ENCODE measurements at places on chromosomes 3 and 15.

- DNase-seq = no peak
These were observed 279.8 kb downstream of the FOXP1 start for GRCh38 chr3:71303627-71304200.

DNA sequence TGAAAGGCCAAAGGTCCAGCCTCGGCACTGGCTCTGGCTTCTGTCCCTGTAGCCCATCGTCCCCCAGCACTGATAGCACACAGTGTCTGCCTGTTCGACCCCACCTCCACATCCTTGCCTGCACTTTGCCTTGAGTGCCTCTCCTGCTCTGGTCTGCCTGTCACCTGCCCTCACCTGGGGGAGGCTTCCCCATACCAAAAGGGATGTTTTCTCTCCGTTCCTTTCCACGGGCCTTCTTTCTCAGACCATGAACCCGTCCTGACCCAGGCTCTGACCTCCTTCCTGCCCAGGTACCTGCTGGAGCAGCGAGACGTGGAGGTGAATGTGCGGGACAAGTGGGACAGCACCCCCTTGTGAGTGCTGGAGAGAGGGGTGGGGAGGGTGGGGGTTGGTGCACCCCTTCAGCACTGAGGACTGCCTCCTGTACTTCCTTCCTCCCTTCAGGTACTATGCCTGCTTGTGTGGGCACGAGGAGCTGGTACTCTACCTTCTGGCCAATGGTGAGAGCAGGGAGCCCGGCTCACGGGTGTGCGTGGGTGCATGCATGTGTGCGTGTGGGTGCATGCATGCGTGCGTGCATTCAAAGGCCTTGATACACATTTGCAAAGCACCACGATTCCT lies 1.5 kb downstream of the ABTB1 start:
- DNase-seq = no peak

DNA sequence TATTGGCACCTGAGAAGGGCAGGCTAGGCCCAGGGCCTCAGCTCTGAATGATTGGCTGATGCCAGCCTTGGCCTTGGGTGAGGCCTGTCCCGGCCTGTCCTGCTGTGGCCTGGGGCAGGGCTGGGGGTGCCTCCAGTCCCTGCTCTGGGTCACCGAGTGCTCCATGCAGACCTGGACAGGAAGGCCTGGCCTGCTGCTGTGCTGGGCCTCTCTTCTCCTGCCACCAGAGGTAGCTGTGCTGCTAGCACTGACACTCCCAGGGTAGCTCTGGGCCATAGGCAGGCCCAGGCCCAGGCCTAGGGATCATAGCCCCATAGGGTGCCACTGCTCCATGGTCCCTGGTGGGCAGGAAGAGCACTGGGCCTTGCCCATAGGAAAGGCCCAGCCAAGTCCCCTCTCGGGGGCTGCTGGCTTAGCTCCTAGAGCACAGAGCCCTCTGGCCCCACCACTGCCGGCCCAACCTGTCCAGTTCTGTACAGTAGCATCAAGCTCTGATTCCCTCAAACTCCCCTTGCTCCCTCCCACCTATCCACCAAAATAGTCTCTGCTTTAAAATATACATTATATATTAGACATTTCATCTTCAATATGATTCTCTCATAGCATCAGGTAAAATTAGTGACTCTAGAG lies 18.2 kb downstream of the ABTB1 start:
- no peak for DNase-seq

GRCh38 chr3:24850245-24850644 lies 355.6 kb upstream of the THRB start:
- DNase-seq = no peak

- no peak for DNase-seq
These were observed 6.5 kb upstream of the ETV5 start for GRCh38 chr3:186115239-186115996.

DNA sequence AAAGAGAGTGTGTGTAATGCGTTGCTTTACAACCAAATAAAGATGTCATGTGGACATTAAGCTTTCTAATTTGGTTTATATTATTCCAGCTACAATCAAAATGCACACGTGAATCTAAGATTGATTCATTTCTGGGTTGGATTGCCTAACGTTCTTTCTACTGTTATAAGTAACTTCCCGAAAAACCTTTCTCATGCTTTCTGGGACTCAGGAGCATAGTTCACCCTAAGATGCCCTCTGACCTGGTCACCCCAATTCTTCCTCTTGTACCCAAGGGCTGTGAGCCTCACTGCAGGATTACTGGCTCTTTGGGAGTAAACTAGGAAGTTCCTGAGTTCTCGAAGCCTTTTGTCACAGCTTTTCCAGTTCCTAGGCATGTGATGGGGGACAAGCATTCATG lies 12.7 kb upstream of the LMCD1 start:
- no peak for DNase-seq

DNA sequence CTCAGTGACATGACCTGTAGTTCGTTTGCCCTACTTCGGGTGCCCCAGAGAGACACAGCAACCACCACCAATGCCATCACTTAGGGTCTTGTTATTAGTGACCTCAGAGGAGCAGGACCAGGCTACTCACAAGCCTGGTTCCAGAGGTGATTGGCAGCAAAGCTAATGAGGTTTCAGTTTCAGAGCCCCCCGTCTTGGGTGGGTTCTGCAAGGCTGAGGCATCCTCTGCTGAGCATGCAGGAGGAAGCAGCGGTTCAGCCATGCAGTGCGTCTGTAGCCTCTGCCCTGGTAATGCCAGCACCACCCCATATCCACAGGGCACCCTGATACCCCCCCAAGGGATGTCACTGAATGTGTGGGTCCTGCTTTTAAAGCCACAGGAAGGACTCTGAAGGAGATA lies 39.0 kb upstream of the ITGA11 start:
- no peak for DNase-seq

- no peak for DNase-seq
These were observed 578.3 kb downstream of the EPHA3 start for GRCh38 chr3:89685731-89686130.

- no peak for DNase-seq
These were observed 338.1 kb downstream of the EFHB start for GRCh38 chr3:19595884-19596283.

DNA sequence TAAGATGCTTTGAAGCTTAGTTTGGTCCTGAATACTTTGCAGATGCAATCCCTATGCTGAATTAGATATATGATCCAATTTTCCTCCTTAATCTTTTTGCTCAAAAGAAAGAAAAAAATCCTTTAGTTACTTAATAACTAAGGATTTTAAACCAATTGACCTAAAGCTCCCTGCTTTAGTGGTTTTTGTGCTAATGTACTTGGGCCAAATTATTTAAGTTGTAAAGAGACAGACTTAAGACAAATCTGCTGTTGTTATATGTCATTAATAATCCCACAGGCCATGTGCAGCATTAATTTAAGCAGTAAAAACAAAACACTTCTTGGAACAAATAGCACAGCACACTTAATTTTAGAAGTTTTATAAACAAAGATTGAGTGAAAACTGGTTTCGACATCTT lies 776.1 kb upstream of the SEMA6D start:
- no peak for DNase-seq

GRCh38 chr15:49731187-49732099 lies 110.6 kb downstream of the DTWD1 start:
- no peak for DNase-seq

GRCh38 chr3:108241721-108242120 lies 19.5 kb upstream of the IFT57 start:
- no peak for DNase-seq

DNA sequence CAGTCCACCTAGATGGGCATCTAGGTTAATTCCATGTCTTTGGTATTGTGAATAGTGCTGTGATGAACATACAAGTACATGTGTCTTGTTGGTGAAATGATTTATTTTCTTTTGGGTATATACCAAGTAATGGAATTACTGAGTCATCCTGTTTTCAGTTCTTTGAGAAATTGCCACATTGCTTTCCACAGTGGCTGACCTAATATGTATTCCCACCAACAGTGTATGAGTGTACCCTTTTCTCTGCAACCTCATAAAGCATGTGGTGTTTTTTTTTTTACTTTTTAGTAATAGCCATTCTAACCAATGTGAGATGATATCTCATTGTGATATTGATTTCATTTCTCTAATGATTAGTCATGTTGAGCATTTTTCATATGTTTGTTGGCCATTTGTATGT lies 86.0 kb upstream of the NDN start:
- no peak for DNase-seq

GRCh38 chr15:60901647-60902046 lies 327.5 kb downstream of the RORA start:
- DNase-seq = no peak

DNA sequence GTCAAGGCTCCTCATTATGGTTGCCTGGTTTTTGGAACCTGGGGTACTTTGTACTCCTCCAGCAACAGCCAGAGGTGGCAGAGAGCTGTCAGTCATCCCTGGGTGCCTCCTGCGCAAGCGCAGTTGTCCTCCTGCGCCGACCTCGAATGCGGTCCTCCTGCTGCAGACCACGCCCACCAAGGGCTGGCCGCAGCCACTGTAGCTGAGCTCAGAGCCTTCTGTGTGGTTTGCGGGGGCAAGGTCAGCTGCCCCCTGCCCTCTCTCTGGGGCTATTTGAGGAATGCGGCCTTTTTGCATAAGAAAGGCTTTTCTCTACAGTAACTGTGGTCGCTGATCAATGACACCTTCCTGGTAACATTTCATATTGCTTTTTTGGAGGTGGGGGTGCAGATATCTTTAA lies 131.3 kb upstream of the SNRPN start:
- no peak for DNase-seq

- no peak for DNase-seq
These were observed 22.6 kb downstream of the PDZRN3 start for GRCh38 chr3:73602170-73602569.

- no peak for DNase-seq
These were observed 3.0 kb downstream of the DLL4 start for GRCh38 chr15:40932156-40932555.

DNA sequence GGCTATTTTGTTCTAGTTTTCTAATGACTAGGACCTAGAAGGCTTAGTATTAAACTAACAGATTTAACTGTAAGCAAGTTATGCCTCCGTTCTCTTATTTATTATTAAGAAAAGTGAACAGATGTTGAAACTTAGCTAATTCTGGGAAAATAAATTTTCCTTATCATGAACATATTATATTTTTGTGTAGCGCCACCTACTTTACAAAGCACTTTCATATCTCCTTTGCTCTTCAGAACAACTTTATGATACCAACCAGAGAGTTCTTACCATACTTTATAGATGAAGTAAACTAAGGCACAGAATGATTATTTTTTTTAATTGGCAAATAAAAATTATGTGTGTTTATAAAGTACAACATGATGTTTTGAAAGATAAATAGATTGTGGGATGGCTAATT lies 59.4 kb downstream of the NME9 start:
- no peak for DNase-seq
